ENCODE measurements at places on chromosomes 7 and 10. TPM values are rescaled to one million over a fixed set of nuclear protein-coding genes. Genes with fewer than 3 reads are reported as not detected.

The UCMA gene
- not detected for total RNA-seq

The SUV39H2 gene
- total RNA-seq, result 18.5 TPM

GRCh38 chr7:94761451-94761850 is 105.5 kb upstream of the SGCE start:
- H3K4me3 ChIP-seq, result no peak overlapping the region
- H3K27me3 ChIP-seq, result no peaks in the 10 kb centered on the region
- no peaks in the 10 kb centered on the region for H3K4me1 ChIP-seq
- no peak for DNase-seq

- DNase-seq, result no peak
- H3K4me3 ChIP-seq, result no peak overlapping the region
- H3K27me3 ChIP-seq, result no peaks in the 10 kb centered on the region
Observed at GRCh38 chr10:66045859-66046258, 880.0 kb upstream of the LRRTM3 start.

The MYL10 gene
- total RNA-seq, result not detected

The PHKG1 gene
- 2.6 TPM for total RNA-seq

The HOXA6 gene
- 0.31 TPM for total RNA-seq

- DNase-seq, result peak; percentile 97
- peak within 1 kb of the TSS; percentile 94 for H3K4me3 ChIP-seq
- H3K36me3 ChIP-seq, result peaks cover 8% of the 10 kb centered on the region
- peaks cover 37% of the 10 kb centered on the region for H3K4me1 ChIP-seq
- H3K27ac ChIP-seq, result peak within 1 kb of the TSS; percentile 98
- H3K27me3 ChIP-seq, result no peaks in the 10 kb centered on the region
Observed at GRCh38 chr7:100428199-100428966, at the start of gene ZCWPW1. Gene ZCWPW1, minus strand, starts transcription at chr7:100428703. Its CDS starts 8,054 bp downstream, at chr7:100420649.

The STEAP1 gene
- 2.0 TPM for total RNA-seq

DNA sequence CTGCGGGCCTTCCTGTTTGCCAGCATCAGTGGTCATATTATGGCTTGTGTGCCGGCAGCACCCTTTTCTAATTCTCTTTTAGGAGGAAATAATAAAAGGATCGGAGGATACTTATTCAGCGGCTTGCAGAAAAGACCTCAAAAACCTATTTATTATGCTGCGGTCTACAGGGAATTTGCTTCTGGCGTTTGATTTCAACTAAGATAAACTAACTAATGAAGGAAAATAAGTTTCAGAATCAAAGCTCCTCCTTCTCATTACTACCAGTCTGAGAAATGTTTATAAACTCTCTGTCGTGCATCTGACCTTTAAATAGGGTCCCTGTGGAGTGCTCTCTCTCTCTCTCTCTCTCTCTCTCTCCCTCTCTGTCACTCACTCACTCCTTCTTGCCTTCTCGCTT is 335.0 kb upstream of the GLI3 start:
- no peaks in the 10 kb centered on the region for H3K27me3 ChIP-seq
- H3K4me1 ChIP-seq, result no peaks in the 10 kb centered on the region
- H3K4me3 ChIP-seq, result no peak overlapping the region

The ST8SIA6 gene
- not detected for total RNA-seq

All from activated T-cell treated with anti-CD3 and anti-CD28 coated beads, Interleukin-2, amount 50 U/mL, for 72 hours (primary cell).